ENCODE measurements at places on chromosomes 2 and 18. TPM values are rescaled to one million over a fixed set of nuclear protein-coding genes. Genes with fewer than 3 reads are reported as not detected.

The DSC3 gene
- not detected for total RNA-seq

- no peak for DNase-seq
- H3K27ac ChIP-seq: no peak overlapping the region
- H3K36me3 ChIP-seq: peaks cover 6% of the 10 kb centered on the region
- H3K4me3 ChIP-seq: no peak overlapping the region
- H3K27me3 ChIP-seq: peaks cover 7% of the 10 kb centered on the region
Measured at GRCh38 chr2:101440127-101440738, 34.7 kb downstream of the RFX8 start.

- peaks cover 9% of the 10 kb centered on the region for H3K27me3 ChIP-seq
- no peak overlapping the region for H3K27ac ChIP-seq
- H3K4me1 ChIP-seq: peaks cover 22% of the 10 kb centered on the region
- H3K4me3 ChIP-seq: no peak overlapping the region
- DNase-seq: no peak
- H3K36me3 ChIP-seq: no peaks in the 10 kb centered on the region
Measured at GRCh38 chr18:74399091-74399887, 57.8 kb downstream of the DIPK1C start.

DNA sequence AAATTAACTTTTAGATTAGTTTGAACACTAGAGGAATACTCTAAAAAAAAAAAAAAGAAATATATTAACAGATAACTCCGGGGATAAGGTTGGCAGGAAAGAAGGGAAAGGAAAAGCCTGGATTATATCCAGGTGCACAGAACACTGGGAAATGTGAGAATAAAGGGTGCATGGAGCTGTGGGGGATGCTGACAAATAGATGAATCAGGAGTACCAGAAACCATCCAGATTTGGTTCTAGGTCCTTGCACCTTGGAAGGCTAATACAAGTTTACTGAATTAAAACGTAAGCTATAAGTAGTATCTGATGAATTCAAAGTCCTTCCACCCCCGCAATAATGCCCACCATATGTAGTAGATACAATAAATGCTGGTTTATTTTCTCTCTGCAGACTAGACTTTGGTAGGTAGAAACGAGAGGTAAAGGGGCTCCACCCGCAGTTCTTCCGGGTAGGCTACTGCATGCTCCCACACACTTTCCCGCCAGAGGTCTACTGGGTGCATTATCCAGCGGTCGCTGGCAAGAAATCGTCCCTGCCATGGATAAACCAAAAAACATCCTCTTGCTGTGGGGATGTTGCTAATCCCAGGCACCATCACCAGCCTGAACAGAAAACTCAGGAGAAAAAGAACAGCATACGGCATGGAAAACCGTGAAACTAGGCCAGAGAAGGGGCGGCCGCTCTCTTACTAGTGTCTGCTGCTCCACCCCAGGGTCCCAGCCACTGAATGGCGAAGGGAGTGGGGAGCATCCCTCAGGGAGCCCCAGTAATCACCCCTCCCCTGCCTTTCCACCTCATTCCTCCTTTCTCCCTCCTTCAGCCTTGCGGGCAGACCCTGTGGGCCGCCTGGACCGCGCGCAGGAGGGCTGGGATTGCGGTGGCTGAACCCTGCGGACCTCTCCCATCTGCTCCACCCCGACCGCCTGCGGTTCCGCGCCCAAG is 1.5 kb downstream of the CNRIP1 start:
- H3K27ac ChIP-seq: no peak overlapping the region
- no peaks in the 10 kb centered on the region for H3K36me3 ChIP-seq
- H3K4me1 ChIP-seq: peaks cover 3% of the 10 kb centered on the region

DNA sequence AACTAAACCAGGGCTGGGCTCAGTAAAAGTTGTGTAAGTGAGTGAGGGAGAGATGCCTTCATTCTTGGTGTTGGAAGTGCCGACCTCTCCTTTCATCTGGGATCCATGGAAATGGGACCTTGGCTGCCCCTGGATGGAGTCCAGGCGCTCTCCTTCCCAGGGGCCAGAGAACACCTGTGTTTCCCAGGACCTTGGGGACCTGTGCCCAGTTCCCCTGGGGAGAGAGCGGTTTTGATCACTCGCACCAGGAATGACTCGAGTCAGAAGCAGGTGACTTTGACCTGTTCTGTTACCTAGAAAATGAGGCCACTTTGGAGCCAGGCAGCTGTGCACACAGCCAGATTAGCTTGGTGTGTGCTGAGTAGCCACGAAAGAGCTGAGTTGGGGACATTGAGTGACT is 97.3 kb downstream of the SH3BP4 start:
- DNase-seq: no peak
- no peaks in the 10 kb centered on the region for H3K36me3 ChIP-seq
- H3K4me3 ChIP-seq: no peak overlapping the region
- peaks cover 10% of the 10 kb centered on the region for H3K27me3 ChIP-seq
- peaks cover 17% of the 10 kb centered on the region for H3K4me1 ChIP-seq
- H3K27ac ChIP-seq: no peak overlapping the region

GRCh38 chr18:3874581-3874980 is 424.6 kb downstream of the TGIF1 start:
- DNase-seq: no peak
- no peak overlapping the region for H3K4me3 ChIP-seq
- H3K27ac ChIP-seq: no peak overlapping the region
- H3K36me3 ChIP-seq: no peaks in the 10 kb centered on the region
- no peaks in the 10 kb centered on the region for H3K4me1 ChIP-seq

- H3K27me3 ChIP-seq: no peaks in the 10 kb centered on the region
- no peak overlapping the region for H3K27ac ChIP-seq
- no peak overlapping the region for H3K4me3 ChIP-seq
- no peaks in the 10 kb centered on the region for H3K36me3 ChIP-seq
- no peak for DNase-seq
Measured at GRCh38 chr2:179818546-179818945, 42.9 kb downstream of the ZNF385B start.

DNA sequence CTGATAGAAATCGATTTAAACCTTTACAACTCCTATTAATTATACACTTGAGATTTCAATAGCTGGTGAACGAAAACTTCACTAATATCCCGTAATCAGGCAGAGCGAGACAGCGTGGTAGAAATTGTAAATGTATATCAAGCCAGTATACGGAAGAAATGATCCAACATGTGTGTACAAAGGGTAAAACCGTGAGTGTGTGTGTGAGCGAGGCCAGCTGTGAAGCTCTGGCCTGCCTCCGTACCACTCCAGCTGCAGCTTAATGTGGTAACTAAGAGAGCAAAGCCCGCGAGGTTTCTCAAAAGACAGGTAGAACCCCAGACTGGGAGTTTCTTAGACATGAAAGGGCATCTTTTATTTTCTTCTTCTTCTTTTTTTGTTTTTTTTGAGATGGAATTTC is 52.3 kb upstream of the ZNF516 start:
- H3K27me3 ChIP-seq: peaks cover 6% of the 10 kb centered on the region
- H3K27ac ChIP-seq: no peak overlapping the region
- no peaks in the 10 kb centered on the region for H3K4me1 ChIP-seq
- no peaks in the 10 kb centered on the region for H3K36me3 ChIP-seq
- DNase-seq: no peak

The ACKR3 gene
- total RNA-seq: 4.5 TPM

The TDRD15 gene
- not detected for total RNA-seq

DNA sequence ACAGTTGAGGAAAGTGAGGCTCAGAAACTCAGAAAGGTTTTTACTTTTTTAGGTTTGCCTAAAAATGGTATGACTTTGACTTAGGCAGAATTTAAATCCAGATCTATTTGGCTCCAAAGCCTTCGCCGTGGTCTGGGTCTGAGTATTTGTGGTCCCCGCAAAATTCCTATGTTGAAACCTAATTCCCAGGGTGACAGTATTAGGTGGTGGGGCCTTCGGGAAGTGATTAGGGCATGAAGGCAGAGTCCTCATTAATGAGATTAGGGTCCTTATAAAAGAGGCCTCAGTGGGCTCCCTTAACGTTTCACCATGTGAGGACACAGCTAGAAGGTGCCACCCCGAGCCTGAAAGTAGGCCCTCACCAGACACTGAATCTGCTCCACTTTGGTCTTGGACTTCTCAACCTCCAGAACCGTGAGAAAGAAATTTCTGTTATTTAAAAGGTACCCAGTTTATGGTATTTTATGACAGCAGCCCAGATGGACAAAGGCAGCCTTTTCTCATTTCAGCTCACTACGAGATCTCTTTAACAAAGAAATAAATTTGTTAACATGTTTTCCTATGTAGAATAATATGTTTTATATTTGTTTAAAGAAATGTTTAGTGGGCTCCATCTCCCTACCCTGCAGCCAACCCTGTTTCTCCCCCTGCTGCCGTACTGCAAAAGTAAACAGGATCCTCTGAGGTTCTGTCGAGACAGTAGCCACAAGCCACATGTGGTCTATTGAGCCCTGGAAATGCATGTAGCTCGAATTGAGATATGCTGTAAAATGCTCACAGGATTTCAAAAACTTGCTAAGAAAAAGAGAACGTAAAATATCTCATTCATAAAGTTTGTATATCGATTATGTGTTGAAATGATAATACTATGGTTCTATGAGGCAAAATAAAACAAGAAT is 80.6 kb downstream of the MOGAT1 start:
- DNase-seq: peak; percentile 42
- peaks cover 40% of the 10 kb centered on the region for H3K4me1 ChIP-seq
- no peak overlapping the region for H3K27ac ChIP-seq
- H3K36me3 ChIP-seq: no peaks in the 10 kb centered on the region
- H3K27me3 ChIP-seq: peaks cover 19% of the 10 kb centered on the region
- H3K4me3 ChIP-seq: peak overlapping the region; percentile 47

The HES6 gene
- total RNA-seq: 4.3 TPM

- H3K4me3 ChIP-seq: no peak overlapping the region
- no peak overlapping the region for H3K27ac ChIP-seq
- H3K4me1 ChIP-seq: no peaks in the 10 kb centered on the region
- H3K36me3 ChIP-seq: no peaks in the 10 kb centered on the region
- H3K27me3 ChIP-seq: no peaks in the 10 kb centered on the region
Measured at GRCh38 chr2:72011791-72012190, 135.9 kb downstream of the CYP26B1 start.

- H3K4me3 ChIP-seq: no peak overlapping the region
- no peaks in the 10 kb centered on the region for H3K36me3 ChIP-seq
- H3K27me3 ChIP-seq: no peaks in the 10 kb centered on the region
Measured at GRCh38 chr2:4110273-4110672, 406.9 kb downstream of the DCDC2C start.

GRCh38 chr2:204072443-204073324 is 136.1 kb downstream of the ICOS start:
- H3K4me1 ChIP-seq: no peaks in the 10 kb centered on the region
- H3K4me3 ChIP-seq: no peak overlapping the region
- H3K27ac ChIP-seq: no peak overlapping the region
- H3K27me3 ChIP-seq: peaks cover 2% of the 10 kb centered on the region
- DNase-seq: peak; percentile 68
- H3K36me3 ChIP-seq: no peaks in the 10 kb centered on the region

- no peaks in the 10 kb centered on the region for H3K36me3 ChIP-seq
- no peaks in the 10 kb centered on the region for H3K4me1 ChIP-seq
- no peak overlapping the region for H3K4me3 ChIP-seq
- no peak overlapping the region for H3K27ac ChIP-seq
- DNase-seq: no peak
Measured at GRCh38 chr2:187547353-187547979, 6.8 kb downstream of the TFPI start.

GRCh38 chr2:45269149-45269793 is 260.0 kb upstream of the SIX2 start:
- no peaks in the 10 kb centered on the region for H3K36me3 ChIP-seq
- H3K27me3 ChIP-seq: peaks cover 14% of the 10 kb centered on the region
- no peak overlapping the region for H3K27ac ChIP-seq
- DNase-seq: no peak
- no peak overlapping the region for H3K4me3 ChIP-seq

The FHOD3 gene
- total RNA-seq: not detected

The GALR1 gene
- total RNA-seq: not detected

DNA sequence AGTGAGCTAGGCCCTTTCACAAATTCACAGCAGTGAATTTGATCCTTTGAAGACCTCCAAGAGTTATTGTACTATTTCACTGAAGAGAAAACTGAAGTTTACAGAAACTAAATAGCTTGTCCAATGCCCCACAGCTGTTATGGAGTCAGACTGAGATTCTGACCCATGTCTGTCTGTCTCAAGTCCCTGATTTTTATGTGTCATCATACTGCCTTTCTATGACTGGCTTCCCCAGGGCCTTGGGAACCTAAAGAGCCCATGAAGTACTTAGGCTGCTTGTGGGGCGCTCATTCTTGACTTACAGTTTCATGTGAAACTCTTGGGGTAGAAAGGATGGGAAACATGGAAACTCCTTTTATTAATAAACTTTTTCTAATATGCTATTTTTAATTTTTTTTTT is 107.7 kb downstream of the ATL2 start:
- no peaks in the 10 kb centered on the region for H3K27me3 ChIP-seq
- DNase-seq: no peak
- H3K36me3 ChIP-seq: peaks cover 7% of the 10 kb centered on the region

The REEP1 gene
- 0.11 TPM for total RNA-seq

The CNOT11 gene
- 65.0 TPM for total RNA-seq

DNA sequence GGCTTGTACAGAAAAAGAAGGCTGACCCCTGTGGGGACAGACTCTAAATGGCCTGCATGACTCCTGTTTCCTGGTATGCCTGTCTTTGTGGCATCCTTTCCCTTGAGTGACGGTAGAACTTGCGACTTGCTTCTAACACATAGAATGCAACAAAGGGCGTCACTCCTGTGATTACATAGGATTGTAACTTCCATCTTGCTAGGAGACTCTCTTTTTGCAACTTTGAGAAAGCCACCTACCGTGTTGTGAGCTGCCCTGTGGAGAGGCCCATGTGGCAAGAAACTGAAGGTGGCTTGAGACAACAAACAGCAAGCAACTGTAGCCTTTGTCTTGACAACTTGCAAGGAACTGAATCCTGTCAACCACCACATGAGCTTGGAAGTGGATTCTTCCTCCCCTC is 46.5 kb downstream of the THNSL2 start:
- no peak overlapping the region for H3K4me3 ChIP-seq
- no peak overlapping the region for H3K27ac ChIP-seq
- no peaks in the 10 kb centered on the region for H3K4me1 ChIP-seq
- no peak for DNase-seq
- peaks cover 8% of the 10 kb centered on the region for H3K27me3 ChIP-seq
- H3K36me3 ChIP-seq: no peaks in the 10 kb centered on the region

The NAT8 gene
- total RNA-seq: not detected

- H3K4me1 ChIP-seq: peaks cover 20% of the 10 kb centered on the region
- peaks cover 53% of the 10 kb centered on the region for H3K27me3 ChIP-seq
- no peaks in the 10 kb centered on the region for H3K36me3 ChIP-seq
- DNase-seq: no peak
Measured at GRCh38 chr2:73290049-73290839, 3.1 kb downstream of the EGR4 start.

DNA sequence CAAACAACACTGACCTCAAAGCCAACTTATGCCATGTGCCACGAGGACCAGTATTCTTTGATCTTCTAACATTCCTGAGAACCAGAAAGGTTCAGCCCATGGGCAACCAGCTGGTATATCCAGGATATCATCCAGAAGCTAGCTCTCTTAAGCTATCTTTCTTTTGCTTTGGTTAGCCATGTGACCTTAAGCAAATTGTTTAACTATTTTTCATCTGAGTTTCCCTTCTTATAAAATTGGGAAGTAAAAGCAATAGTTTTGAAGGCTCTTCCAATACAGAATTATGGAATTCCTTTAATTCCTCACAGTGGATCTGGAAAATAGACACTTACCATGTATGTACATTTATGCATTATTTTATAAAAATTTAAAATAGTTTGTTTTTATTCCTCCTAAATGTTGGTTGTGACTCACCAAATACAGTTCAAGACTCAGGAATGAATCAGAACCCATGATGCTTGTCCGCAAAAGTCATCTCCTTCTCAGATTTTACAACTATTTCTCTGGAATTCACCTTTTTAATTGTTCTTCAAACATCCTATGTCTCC is 435.7 kb downstream of the ZEB2 start:
- no peaks in the 10 kb centered on the region for H3K27me3 ChIP-seq
- DNase-seq: no peak
- no peak overlapping the region for H3K4me3 ChIP-seq
- peaks cover 5% of the 10 kb centered on the region for H3K36me3 ChIP-seq
- no peaks in the 10 kb centered on the region for H3K4me1 ChIP-seq
- no peak overlapping the region for H3K27ac ChIP-seq

The REG3A gene
- not detected for total RNA-seq

The TMEM185B gene
- 26.2 TPM for total RNA-seq

The SLC9A4 gene
- total RNA-seq: 0.06 TPM

Measured in activated naive CD8-positive, alpha-beta T cell treated with anti-CD3 and anti-CD28 coated beads, Interleukin-2, amount 10 ng/mL, durations not matched to agents 7 days and 5 days (primary cell).